Effector memory CD4-positive, alpha-beta T cell (primary cell): ENCODE measurements at places on chromosomes 1 and 21.

- DNase-seq, result no peak
- no peaks in the 10 kb centered on the region for H3K36me3 ChIP-seq
- no peaks in the 10 kb centered on the region for H3K27me3 ChIP-seq
- no peak overlapping the region for H3K4me3 ChIP-seq
- H3K4me1 ChIP-seq, result no peaks in the 10 kb centered on the region
- no peak overlapping the region for H3K27ac ChIP-seq
These were observed 126.5 kb upstream of the TNFSF4 start for GRCh38 chr1:173333581-173333980.

GRCh38 chr1:201296352-201296751 is 13.0 kb downstream of the PKP1 start:
- H3K27ac ChIP-seq, result no peak overlapping the region
- no peak overlapping the region for H3K4me3 ChIP-seq

DNA sequence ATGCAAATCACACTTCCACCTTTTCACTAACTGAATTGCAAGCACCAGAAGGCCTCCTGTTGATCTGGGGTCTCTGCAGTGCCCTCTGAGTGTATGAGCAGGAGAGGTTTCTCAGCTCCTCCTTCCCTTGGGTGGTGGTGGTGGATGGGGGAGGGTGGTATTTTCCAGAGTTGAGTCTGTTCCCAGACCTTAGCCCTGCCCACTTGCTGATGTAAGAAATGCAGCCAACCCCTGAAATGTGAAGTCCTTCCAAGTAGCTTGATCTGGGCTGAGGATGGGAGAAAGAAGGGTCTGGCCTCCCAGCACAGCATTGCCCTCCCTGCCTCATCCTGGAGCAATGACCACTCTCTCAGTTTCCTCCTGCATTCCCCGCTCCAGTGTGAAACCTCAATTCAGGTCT is 6.3 kb upstream of the FOXD2 start:
- no peaks in the 10 kb centered on the region for H3K36me3 ChIP-seq
- no peak overlapping the region for H3K4me3 ChIP-seq
- no peak overlapping the region for H3K27ac ChIP-seq
- no peaks in the 10 kb centered on the region for H3K27me3 ChIP-seq
- DNase-seq, result no peak

DNA sequence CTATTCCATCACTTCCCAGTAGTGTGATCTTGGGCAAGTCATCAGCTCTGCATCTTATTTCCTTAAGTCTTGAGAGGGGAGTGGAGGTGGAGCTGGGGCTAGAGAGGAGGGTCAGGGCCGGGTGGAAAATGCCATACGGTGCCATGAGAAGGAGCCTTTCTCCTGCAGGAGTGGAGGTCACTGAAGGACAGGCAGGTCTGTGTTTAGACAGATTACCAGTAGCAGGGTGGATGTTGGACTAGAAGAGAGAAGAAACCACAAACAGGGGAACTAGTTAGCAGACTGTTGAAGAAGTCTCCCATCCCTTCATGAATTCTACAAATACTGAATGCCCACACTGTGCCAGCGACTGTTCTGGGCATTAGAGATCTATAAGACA is 13.9 kb upstream of the CPT2 start:
- no peak for DNase-seq
- H3K27me3 ChIP-seq, result no peaks in the 10 kb centered on the region
- H3K36me3 ChIP-seq, result no peaks in the 10 kb centered on the region

DNA sequence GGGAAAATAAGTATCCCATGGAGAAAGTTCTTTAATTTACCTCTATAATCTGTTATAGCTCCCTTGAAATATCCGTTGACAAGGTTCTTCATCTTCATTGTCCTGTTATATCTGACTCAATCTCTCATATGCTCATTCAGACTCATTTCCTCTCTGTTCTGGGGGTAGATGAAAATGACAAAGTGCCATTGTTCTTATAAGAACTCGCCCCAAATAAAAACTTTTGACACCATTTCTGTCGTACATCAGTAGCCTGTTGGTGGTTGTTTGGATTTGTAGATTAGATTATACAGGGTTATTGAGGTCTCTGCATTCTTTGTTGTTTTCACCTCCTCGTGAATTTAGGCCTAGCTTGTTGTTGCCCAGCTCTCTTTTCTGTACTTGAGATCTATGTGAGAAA is 55.2 kb upstream of the IPO9 start:
- H3K4me3 ChIP-seq, result no peak overlapping the region
- no peaks in the 10 kb centered on the region for H3K4me1 ChIP-seq
- H3K27ac ChIP-seq, result no peak overlapping the region

DNA sequence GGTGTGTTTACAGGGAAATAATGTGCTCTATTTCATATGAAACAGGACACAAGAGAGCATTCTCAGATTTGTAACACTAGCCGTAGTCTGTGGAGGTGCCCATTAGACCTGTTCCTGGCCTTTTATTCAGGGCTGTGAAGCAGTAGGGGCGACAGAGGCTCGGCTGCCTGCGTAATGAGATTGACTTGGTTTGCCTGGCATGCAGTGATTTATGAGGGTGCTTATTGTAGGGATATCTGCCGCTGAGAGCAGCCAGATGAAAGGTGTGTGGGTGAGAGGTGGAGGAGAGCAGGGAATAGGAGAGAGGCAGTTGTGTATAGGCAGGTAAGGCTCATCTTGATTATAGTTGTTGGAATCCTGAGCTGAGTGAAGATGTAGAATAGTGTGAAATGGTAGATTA is 51.3 kb downstream of the DNAJC6 start:
- H3K4me1 ChIP-seq, result no peaks in the 10 kb centered on the region
- H3K27ac ChIP-seq, result no peak overlapping the region
- no peak overlapping the region for H3K4me3 ChIP-seq
- H3K36me3 ChIP-seq, result no peaks in the 10 kb centered on the region
- H3K27me3 ChIP-seq, result no peaks in the 10 kb centered on the region
- no peak for DNase-seq

DNA sequence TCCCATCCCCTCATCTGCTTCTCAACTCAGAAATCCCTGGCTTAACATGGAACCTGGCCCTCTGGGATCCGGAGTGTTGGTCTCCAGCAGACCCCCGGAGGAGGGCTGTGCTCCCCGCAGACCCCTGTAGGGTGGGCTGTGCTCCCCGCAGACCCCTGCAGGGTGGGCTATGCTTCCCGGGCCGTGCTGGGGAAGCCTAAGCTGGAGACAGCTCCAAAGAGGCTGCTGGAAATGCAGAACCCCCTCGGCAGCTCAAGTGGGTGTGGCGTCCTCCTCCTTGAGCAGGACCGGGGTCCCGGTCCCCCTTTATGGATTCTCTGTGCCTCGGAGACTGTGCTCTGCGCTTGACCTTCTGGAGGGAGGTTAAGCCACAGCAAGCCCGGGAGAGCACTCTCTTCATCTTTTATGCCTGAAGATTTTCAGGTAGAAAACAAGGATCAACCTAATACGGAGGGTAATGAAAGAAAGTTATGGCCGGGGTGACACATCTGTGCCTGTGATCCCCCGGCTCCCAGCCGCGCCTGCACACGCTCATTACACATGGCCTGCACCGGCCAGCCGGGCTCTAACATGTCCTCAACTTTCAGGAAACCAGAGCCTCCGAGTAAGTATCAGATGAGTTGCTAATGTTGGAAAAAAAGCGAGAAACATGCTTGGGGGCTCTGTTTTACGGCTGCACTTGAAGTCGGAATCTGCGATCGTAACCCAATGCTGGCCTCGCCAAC is 87.7 kb upstream of the ACTRT2 start:
- no peak for DNase-seq
- H3K4me1 ChIP-seq, result no peaks in the 10 kb centered on the region
- no peaks in the 10 kb centered on the region for H3K27me3 ChIP-seq
- no peak overlapping the region for H3K27ac ChIP-seq
- no peaks in the 10 kb centered on the region for H3K36me3 ChIP-seq

DNA sequence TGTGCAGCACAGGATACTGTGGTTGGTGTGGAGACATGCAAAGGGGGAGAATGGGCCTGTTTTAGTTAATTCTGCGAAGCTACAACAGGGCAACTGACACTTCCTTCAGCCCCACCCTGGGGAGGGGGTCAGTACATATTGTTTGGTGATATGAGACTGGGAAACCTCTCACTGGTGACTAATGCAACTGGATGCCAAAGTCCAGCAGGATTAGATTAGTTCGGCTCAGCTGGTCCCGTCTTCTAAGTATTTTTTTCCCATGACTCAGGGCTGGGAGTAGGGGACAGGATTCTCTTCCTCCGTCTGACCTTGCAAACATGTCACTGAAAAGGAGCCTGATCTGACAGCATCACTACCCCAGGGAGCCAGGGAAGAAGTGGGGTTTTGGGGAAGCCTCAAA is 43.0 kb downstream of the PLXNA2 start:
- DNase-seq, result no peak
- no peaks in the 10 kb centered on the region for H3K4me1 ChIP-seq
- H3K36me3 ChIP-seq, result no peaks in the 10 kb centered on the region

- H3K36me3 ChIP-seq, result peaks cover 19% of the 10 kb centered on the region
- no peak for DNase-seq
These were observed 17.1 kb downstream of the ZNF362 start for GRCh38 chr1:33273406-33273805.

GRCh38 chr1:55287723-55288122 is 72.6 kb upstream of the USP24 start:
- no peaks in the 10 kb centered on the region for H3K4me1 ChIP-seq
- no peak overlapping the region for H3K4me3 ChIP-seq
- H3K27me3 ChIP-seq, result peaks cover 3% of the 10 kb centered on the region
- H3K36me3 ChIP-seq, result no peaks in the 10 kb centered on the region
- no peak overlapping the region for H3K27ac ChIP-seq
- DNase-seq, result no peak

GRCh38 chr1:151867765-151868411 is 14.4 kb upstream of the THEM5 start:
- H3K27ac ChIP-seq, result no peak overlapping the region
- H3K4me1 ChIP-seq, result no peaks in the 10 kb centered on the region
- DNase-seq, result no peak
- H3K4me3 ChIP-seq, result no peak overlapping the region

- H3K27me3 ChIP-seq, result no peaks in the 10 kb centered on the region
- no peak for DNase-seq
- no peak overlapping the region for H3K27ac ChIP-seq
- H3K4me3 ChIP-seq, result no peak overlapping the region
- H3K4me1 ChIP-seq, result no peaks in the 10 kb centered on the region
These were observed 11.9 kb downstream of the LRRC3 start for GRCh38 chr21:44466996-44467858.

GRCh38 chr1:29511436-29511835 is 275.1 kb downstream of the PTPRU start:
- peaks cover 3% of the 10 kb centered on the region for H3K27me3 ChIP-seq
- H3K27ac ChIP-seq, result no peak overlapping the region
- no peaks in the 10 kb centered on the region for H3K36me3 ChIP-seq
- DNase-seq, result no peak
